ENCODE measurements at places on chromosomes 2 and 18.

DNA sequence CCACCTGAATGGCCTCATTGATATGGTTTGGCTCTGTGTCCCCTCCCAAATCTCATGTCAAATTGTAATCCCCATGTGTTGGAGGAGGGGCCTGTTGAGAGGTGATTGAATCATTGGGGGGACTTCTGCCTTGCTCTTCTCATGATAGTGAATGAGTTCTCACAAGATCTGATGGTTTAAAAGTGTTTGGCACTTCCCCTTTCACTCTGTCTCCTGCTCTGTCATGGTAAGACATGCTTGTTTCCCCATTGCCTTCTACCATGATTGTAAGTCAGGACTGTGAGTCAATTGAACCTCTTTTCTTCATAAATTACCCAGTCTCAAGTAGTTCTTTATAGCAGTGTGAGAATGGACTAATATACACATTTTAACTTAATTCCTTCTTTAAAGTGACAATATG, 146.8 kb upstream of the KCNJ3 start:
- no peak for DNase-seq

GRCh38 chr18:73235491-73235890, 367.7 kb upstream of the NETO1 start:
- DNase-seq = peak; percentile 81

DNA sequence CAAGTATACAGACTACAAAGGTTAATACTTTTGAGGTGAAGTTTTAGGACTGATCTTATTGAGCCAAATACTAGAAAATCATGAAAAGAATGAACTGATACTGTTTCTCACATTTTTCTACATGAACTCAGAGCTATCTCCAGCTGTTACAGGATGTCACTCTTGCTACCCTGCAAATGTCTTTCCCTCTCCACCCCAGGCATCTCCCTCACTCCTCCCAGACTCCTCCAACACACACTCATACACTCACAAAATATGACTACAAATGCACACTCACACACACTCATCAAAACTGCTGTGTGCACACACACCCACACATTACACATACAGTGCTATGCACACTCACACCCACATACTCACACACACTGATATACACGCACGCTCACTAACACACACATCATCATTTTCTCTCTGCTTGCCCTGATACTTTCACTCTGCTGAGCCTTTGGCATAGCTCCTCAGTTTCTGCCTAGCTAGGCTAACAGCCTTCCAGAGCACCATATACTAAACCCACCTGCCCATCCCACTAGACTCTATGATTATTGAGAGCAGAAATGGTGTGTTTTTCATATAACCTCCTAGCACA, 273.3 kb downstream of the CD226 start:
- no peak for DNase-seq

GRCh38 chr2:11708106-11708505, 38.1 kb upstream of the NTSR2 start:
- DNase-seq = no peak

- DNase-seq = no peak
Observed at GRCh38 chr2:1341404-1342120, 71.7 kb upstream of the TPO start.

Measured in GM23248 (cell line).